Stimulated activated naive CD8-positive, alpha-beta T cell treated with anti-CD3 and anti-CD28 coated beads, Interleukin-15, Interleukin-2, amounts not matched to agents 100 U/mL and 50 U/mL, for 24 hours (primary cell): ENCODE measurements at places on chromosomes 16 and 17.
A peak's percentile ranks its signal among the peaks of the same experiment; 100 is the strongest.

DNA sequence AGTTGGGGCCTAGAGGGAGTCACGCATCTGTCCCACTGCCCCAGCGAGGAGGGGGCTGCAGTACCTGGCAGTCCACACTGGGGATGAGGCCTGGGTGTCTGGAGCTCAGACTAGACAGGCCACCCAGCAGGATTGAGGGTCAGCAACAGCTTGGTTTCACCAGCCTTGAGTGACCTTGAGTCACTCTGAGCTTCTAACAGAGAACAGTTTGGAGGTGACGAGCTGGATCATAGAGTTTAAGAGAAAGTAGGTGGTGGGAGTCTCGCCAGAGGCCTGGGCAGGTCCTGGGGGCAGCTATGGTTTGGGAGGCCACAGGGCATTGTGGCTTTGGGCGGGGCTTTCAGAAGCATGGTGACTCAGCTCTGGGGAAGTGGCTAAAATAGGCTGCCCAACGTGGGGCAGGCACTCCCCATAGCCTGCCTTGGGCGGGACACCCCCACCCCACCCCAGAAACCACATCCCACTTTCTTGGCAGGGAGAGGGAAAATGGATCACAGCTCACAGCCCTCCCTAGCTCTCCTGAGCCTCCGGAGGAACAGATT lies 20.5 kb downstream of the CDC42EP4 start:
- DNase-seq = peak; percentile 22

DNA sequence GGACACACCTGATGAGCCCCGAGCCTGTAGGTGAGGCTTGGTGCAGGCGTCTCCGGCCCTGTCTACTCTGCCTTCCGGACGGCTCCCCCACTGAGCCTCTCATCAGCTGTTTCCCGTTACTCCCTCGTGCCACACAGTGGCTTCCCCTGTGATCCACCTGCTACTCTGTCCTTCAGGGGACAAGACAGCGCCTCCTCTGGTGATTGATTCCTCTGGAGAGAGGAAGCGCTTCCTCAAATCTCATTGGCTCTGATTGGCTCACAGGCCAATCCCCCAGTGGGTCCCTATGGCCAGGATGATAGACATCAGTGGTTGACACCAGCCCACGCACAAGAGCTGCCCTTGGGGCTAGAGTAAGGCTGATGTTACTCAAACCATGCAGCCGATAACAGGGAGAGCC lies 24.0 kb downstream of the RNF213 start:
- DNase-seq = no peak

DNA sequence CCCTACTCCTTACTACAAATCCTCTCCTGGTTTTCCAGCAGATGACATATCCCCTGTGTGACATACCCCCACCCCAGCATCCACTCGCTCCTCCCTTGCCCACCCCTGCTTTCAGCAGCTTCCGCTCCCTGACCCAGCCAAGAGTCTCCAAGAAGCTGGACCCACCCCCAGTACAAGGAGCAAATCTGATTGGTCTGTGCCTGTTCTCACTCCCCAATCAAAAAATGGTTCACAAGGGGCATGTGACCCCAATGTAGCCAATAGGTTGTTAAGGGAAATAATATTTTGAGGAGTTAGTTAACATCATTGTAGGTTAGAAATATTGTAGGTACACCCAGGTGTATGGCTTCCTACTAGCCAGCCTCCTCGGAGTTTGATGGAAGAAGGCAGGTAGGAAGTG lies 70.1 kb downstream of the GP2 start:
- no peak for DNase-seq

GRCh38 chr16:51708861-51709260 lies 557.8 kb upstream of the SALL1 start:
- no peak for DNase-seq

DNA sequence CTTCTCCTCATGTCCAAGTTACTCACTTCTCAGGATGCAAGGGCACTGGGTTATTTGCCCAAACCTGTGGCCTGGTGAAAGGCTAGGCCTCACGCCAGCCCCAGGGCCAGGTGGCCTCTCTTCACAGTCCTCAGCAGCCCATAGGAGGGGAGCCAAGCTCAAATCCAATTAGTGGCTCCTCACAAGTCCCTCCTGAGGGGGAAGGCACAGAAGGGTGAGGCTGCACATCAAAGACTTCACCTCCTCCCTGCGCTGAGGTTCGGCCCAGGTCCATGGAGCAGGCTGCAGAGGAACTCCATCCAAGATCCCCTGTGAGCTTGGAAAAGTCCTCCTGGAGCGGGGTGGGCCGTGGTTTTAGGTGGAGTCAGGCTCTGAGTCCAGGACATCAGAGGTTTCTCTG lies 320.0 kb downstream of the FOXL1 start:
- DNase-seq = no peak

DNA sequence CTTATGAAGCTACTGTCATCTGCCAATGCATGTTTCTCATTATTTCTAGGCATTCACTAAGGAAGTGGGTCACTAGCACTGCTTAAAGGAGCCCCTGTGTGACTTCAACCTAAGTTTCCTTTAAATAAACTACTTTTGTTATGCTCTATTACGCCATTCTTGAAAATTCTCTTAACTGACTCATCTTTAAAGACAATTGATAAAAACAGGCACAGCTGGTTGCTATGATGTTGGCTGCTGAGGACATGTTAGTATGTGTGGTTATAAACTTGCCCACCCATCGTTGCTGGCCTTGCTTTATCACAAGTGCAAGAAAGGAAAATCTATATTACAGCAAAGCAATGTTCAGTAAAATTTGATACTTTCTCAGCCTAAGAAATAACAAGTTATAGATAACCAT lies 75.8 kb upstream of the CNTNAP4 start:
- no peak for DNase-seq
